ENCODE measurements at places on chromosomes 4 and X.
A peak's percentile ranks its signal among the peaks of the same experiment; 100 is the strongest.

- no peaks in the 10 kb centered on the region for H3K27me3 ChIP-seq
- H3K4me3 ChIP-seq = no peak overlapping the region
- H3K36me3 ChIP-seq = no peaks in the 10 kb centered on the region
- DNase-seq = no peak
- H3K27ac ChIP-seq = no peak overlapping the region
Observed at GRCh38 chrX:154990496-154990895, 32.0 kb downstream of the F8 start.

GRCh38 chr4:96016634-96017299 lies 176.9 kb downstream of the PDHA2 start:
- no peaks in the 10 kb centered on the region for H3K27me3 ChIP-seq
- H3K36me3 ChIP-seq = no peaks in the 10 kb centered on the region
- no peak for DNase-seq
- H3K4me3 ChIP-seq = no peak overlapping the region
- H3K27ac ChIP-seq = no peak overlapping the region

DNA sequence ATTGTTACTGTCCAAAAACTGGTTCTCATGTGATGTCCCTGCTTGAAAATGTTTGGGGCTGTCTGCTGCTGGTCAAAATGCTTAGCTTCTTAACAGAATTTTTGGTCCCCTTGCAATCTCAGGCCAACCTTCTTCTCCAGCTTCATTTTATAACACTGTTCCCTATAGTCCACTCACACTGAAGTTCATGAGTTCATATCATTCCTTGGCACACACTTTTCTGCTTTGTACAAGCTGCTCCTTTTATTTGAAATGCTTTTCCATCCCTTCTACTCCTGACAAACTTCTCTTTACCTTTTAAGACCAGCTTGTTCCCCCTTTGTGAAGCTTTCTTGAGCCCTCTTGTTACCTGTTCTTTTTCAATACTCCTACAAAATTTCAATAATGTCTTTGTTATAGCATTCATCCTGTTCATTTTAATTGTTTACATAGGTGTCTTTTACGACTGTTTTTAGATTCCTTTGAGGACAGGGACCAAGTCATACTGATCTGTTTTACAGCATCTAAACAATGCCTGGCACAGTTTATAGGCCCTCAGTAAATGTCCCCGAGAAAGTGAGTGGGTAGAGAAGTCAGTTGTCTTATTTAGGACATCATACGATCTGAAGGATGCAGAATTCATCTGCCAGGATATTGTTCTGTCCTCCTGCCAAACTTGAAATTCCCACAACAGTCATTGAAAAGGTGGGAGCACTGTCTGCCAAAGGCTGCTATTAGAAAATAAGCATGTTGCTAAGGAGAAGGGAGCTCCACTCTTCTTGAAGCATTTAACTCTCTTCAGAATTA lies 134.4 kb upstream of the BMPR1B start:
- H3K36me3 ChIP-seq = no peaks in the 10 kb centered on the region
- H3K4me1 ChIP-seq = no peaks in the 10 kb centered on the region
- no peak overlapping the region for H3K27ac ChIP-seq
- H3K27me3 ChIP-seq = no peaks in the 10 kb centered on the region
- DNase-seq = no peak
- H3K4me3 ChIP-seq = no peak overlapping the region

DNA sequence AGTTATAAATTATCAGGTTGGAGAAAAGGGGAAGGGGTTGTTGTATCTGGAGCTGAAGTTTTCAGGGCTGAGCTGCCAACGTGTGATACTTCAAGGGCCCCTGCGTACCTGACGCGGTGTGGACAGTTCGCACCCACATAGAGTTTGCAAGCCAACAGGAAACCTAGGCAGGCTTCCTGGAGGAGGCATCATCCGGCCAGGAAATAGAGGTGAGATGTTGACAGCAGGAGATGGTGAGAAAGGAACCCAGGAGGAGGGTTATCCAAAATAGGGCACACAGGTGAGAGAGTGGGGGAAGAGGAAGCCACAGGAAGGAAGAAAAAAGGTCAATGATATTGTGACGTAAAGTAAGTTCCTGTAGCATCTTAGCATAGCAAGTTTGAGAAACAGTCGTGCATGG lies 127.2 kb downstream of the DHRSX start:
- H3K27ac ChIP-seq = peak overlapping the region; percentile 83
- DNase-seq = no peak
- no peak overlapping the region for H3K4me3 ChIP-seq
- peaks cover 12% of the 10 kb centered on the region for H3K36me3 ChIP-seq

DNA sequence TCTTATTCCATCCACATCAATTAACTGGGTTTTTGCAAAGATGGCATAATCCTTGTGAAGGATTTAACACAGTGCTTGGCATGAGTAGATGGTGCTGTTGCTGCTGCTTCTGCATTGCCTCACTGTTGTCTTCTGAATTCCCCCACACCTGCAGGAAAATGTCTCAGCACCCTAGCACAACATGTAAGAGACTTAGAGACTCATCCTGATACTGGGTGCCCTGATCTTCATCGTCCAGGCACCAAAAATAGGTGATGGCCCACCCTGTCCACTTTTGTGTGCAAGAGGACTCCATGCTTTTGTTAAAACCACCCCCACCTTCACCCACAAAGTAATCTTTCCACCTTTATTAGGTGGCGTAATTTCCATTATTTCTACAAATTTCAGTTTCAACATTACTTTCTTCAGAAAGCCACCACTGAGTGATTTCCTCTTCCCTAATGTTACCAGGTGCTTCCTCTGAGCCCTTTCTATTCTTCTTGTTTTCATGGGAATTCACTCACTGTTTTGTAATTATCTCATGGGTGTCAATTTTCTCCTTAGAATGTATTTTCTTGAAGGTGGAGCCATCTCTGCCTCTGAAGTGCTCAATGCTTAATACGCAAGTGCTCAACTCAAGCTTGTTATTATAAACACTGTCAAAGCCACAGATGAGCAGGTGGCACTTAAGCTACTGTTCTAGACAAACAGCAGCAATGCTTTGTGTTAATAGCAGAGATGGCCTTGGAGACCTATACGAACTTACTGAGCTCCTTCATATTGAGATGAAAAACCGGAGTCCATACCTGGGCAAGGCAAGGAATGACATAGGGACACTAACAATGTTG lies 89.5 kb downstream of the HS3ST1 start:
- H3K4me3 ChIP-seq = no peak overlapping the region
- no peaks in the 10 kb centered on the region for H3K36me3 ChIP-seq
- DNase-seq = no peak
- peaks cover 5% of the 10 kb centered on the region for H3K4me1 ChIP-seq
- H3K27me3 ChIP-seq = peaks cover 11% of the 10 kb centered on the region

- no peak for DNase-seq
- no peaks in the 10 kb centered on the region for H3K27me3 ChIP-seq
- H3K27ac ChIP-seq = peak overlapping the region; percentile 76
- H3K4me1 ChIP-seq = peaks cover 6% of the 10 kb centered on the region
- H3K36me3 ChIP-seq = peaks cover 23% of the 10 kb centered on the region
- H3K4me3 ChIP-seq = no peak overlapping the region
Observed at GRCh38 chrX:153948002-153948466, 3.6 kb upstream of the RENBP start.
